ENCODE measurements at places on chromosomes 6 and 20. TPM values are rescaled to one million over a fixed set of nuclear protein-coding genes. Genes with fewer than 3 reads are reported as not detected.
A peak's percentile ranks its signal among the peaks of the same experiment; 100 is the strongest.

GRCh38 chr20:58627212-58628072 is 23.6 kb upstream of the STX16 start:
- H3K27ac ChIP-seq = no peak overlapping the region
- H3K4me3 ChIP-seq = no peak overlapping the region
- no peaks in the 10 kb centered on the region for H3K36me3 ChIP-seq
- no peak for DNase-seq
- H3K27me3 ChIP-seq = no peaks in the 10 kb centered on the region

DNA sequence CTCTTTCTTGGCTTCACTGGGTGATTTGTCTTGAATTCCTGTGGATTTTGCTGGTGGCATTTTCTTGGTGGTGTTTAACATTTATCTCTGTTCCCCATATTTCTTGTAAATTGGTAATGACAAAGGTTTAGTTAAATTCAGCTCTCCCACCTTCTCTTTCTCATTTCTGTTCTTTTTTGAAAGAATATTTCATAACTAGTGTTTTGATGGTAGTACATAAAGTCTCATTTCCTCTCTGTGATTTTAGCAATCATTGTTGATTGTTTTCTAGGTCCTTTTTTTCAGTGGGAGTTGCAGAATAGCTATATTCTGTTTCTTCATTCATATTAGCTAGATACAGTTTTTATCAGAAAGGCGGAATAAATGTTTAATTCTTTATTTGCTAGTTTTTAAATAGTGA is 73.1 kb downstream of the QKI start:
- peaks cover 2% of the 10 kb centered on the region for H3K36me3 ChIP-seq
- H3K4me1 ChIP-seq = peaks cover 74% of the 10 kb centered on the region
- DNase-seq = no peak
- no peak overlapping the region for H3K4me3 ChIP-seq

GPANK1 gene
- 17.6 TPM for total RNA-seq

DNA sequence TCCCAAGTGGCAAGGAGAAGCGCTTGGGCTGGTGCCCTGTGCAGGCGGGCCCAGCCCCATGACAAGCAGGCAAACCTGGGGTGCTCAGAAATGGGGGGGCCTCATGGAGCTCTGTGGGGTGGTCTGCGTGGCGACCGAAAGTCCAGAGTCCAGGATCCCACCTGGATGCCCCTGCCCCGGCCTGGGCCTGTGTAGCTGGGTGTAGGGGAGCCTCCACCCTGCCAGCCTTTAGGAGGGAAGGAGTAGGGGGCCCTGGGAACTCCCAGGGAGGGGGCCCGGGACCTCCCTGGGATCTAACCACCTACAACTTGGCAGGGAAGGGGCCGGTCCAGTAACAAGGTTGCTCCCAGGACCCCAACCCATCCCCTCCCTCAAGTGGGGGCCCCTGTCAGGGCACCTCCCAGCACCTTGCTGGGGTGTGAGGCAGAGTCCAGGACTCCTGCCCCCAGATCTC is 4.5 kb upstream of the LAMA5 start:
- H3K4me1 ChIP-seq = peaks cover 11% of the 10 kb centered on the region
- no peak overlapping the region for H3K27ac ChIP-seq
- no peaks in the 10 kb centered on the region for H3K36me3 ChIP-seq
- H3K4me3 ChIP-seq = no peak overlapping the region
- peaks cover 10% of the 10 kb centered on the region for H3K27me3 ChIP-seq

JPH2 gene
- total RNA-seq = 0.07 TPM

- no peak for DNase-seq
- H3K4me1 ChIP-seq = peaks cover 17% of the 10 kb centered on the region
- H3K27me3 ChIP-seq = no peaks in the 10 kb centered on the region
Observed at GRCh38 chr6:21610341-21610740, 16.8 kb downstream of the SOX4 start.

DNA sequence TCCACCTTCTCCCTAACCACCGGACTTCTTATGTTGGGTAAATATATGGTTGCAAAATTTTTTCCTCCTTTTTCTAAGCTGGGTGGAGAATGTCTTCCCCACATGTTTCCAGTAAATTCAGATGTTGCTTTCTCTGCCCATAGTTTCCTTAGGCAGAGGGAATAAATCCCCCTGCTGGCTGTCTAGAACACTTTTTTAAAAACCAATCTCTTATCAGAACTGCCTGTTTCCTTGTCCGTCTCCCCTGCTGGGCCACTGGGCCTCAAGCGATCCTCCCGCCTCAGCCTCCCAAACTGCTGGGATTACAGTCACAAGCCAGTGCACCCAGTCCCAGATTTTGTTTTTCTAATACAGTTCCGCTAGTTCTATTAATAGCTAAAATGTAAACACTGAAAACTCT is 9.9 kb upstream of the WFDC2 start:
- H3K27me3 ChIP-seq = peaks cover 3% of the 10 kb centered on the region
- H3K4me1 ChIP-seq = no peaks in the 10 kb centered on the region
- H3K27ac ChIP-seq = no peak overlapping the region
- H3K4me3 ChIP-seq = no peak overlapping the region
- DNase-seq = no peak

OVOL2 gene
- not detected for total RNA-seq

- peaks cover 44% of the 10 kb centered on the region for H3K4me1 ChIP-seq
- no peak for DNase-seq
- H3K27me3 ChIP-seq = no peaks in the 10 kb centered on the region
- no peaks in the 10 kb centered on the region for H3K36me3 ChIP-seq
- peak overlapping the region; percentile 64 for H3K4me3 ChIP-seq
Observed at GRCh38 chr6:35737413-35738211, 780 bp downstream of the ARMC12 start.

DNA sequence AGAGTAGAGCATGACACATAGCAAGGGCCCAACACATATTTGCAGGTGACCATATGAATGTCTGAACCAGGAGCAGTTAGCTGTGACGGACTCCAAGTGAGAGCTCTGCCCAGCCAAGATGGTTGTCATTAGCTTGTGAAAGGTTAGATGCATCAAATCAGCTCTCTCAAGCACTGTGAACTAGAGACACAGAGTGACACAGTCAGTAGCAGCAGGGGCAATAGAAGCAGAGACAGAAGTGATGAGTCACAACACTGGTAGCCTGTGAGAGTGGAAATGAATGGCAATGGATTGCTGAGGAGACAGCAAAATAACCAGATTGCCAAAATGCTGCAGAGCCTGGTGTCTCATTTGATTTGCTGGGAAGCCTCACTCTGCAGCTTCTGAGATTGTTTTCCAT is 558.9 kb downstream of the PKHD1 start:
- H3K36me3 ChIP-seq = peaks cover 5% of the 10 kb centered on the region
- no peak for DNase-seq
- peak overlapping the region; percentile 80 for H3K27ac ChIP-seq
- no peaks in the 10 kb centered on the region for H3K27me3 ChIP-seq
- H3K4me3 ChIP-seq = no peak overlapping the region

Measured in neural crest cell (in vitro differentiated cells).